ENCODE measurements at places on chromosomes 4 and X.

GRCh38 chr4:140103676-140104075 is 50.3 kb downstream of the MAML3 start:
- DNase-seq = no peak

- no peak for DNase-seq
Measured at GRCh38 chr4:1550122-1551070, 133.7 kb downstream of the FAM53A start.

- no peak for DNase-seq
Measured at GRCh38 chr4:137905930-137906329, 336.2 kb downstream of the SLC7A11 start.

GRCh38 chr4:82519776-82520175 is 42.0 kb downstream of the TMEM150C start:
- no peak for DNase-seq

DNA sequence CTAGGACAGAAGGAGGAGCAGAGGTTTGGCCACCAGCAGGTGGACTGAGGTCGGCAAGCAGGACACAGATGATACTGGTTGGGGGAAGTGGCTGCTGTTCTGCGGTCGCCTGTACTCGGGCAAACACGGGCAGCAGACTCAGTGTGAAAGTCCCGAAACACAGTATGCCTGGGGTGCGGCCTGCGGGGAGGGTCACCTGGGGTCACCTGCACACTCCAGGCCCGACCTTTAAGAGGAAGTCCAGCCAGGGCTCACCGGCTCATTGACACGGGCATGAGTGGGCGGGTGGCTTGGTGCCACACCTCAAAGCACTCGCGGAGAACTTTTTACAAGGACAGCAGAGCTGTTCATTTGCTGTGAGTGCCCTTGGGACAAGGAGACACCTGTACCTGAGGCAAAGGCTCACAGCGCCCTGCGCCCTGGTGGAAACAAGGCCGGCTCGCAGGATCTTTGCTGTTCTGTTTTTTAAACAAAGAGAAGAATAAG is 71.5 kb upstream of the MXD4 start:
- DNase-seq = no peak

- no peak for DNase-seq
Measured at GRCh38 chr4:94897023-94897422, 139.3 kb downstream of the BMPR1B start.
